Inflammatory macrophage treated with lipopolysaccharide for 1 hour (primary cell): ENCODE measurements at places on chromosomes 6 and 20.

DNA sequence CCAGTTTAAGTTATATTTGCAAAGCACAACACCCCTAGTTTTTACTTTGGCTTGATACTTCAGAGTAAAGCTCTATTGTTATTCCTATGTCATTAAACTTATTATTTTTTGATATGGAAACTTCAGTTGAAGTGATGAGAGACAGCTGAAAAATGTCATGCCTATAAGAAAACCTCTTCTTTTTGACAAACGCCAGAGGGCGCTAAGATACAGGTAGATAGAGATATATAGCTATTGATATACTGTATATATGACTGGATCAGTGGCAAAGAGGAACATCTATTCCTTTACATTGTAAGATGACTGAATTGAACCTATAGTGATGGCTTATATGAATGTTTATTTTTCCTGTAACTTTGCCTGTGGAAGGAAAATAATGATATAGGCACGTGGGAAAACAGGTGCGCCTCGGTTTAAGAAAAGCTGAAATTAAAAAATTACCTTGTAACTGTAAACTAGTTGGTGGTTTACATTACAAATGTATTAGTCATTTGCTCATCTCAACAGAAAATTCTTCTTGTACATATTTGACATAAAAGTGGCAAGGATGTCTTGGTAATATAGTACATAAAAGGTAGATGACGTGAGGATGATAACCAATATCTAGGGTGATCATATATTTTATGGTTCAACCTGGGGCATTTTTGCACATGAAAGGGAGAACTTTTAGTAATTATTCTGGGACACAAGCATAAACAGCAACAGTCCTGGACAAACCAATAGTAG, 74.1 kb downstream of the LAMA4 start:
- DNase-seq, result peak; percentile 67

GRCh38 chr6:24974182-24975171, 38.7 kb upstream of the RIPOR2 start:
- DNase-seq, result no peak

- no peak for DNase-seq
These were observed 21.1 kb downstream of the FOXA2 start for GRCh38 chr20:22563062-22563965.

DNA sequence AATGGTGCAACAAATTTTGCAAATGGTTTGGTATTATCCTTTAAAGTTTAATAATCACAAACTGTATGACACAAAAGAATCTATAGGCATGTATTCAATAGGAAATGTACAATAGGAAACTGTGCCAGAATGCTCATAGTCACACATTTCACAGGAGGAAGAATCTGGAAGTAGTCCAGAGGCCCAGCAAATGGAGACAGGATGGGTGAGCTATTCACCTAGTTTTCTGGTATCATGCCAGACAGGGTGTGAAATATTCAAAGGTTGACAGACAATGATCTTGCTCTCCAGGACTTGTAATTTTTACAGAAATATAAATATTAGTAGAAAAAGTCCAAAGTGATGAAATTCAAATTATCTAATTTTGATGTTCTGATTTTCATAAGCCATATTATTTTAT, 520.1 kb upstream of the IMPG1 start:
- no peak for DNase-seq

- peak; percentile 44 for DNase-seq
These were observed 1.7 kb upstream of the TMEM170B start for GRCh38 chr6:11535801-11536230.

DNA sequence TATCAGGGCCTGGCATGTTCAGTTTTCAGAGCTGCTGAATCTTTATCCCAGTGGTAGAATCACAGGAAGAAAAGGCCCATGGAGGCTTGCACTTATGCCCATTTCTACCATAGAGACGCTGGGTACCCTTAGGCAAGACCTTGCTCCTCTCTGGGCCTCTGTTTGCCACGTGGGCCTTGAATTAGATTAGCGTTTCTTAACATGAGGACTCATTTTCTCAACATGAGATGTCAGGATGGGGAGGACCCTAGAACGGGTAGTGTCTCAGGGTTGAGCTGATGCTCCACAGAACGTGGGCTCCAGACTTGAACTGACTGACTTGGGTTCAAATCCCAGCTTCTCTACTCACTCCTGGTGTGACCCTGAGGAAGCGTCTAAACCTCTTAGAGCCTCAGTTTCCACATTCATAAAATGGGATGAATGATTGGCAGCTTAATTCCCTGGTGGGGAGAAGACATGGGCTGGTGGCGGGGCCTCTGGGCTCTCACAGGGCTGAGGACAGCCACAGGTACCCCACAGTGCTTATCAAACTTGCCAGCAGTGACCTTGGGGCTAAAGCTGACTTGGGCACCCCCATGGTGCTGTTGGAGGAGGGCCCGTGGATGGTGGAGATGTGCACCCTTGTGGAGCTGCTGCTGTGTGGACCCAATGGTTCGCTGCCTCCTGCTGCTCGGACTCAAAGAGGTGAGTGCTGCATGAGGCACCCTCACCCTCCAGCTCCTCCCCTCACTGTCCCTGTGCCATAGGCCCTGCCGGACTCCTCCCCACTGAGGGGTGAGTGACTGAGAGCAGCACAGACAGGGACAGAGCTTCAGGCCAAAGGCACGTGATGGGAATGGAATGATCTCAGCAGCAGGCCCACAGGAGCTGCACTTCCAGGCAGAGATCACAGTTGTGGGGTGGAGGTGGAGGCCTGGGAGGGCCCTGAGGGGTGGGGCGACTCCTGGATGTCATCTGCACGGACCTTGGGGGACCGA, 28.2 kb downstream of the SUN5 start:
- no peak for DNase-seq

- DNase-seq, result no peak
These were observed 27.4 kb upstream of the CAP2 start for GRCh38 chr6:17365961-17366360.

GRCh38 chr6:108941281-108941680, 93.1 kb downstream of the ARMC2 start:
- DNase-seq, result no peak

GRCh38 chr6:96853083-96853482, 15.8 kb upstream of the GPR63 start:
- DNase-seq, result no peak

DNA sequence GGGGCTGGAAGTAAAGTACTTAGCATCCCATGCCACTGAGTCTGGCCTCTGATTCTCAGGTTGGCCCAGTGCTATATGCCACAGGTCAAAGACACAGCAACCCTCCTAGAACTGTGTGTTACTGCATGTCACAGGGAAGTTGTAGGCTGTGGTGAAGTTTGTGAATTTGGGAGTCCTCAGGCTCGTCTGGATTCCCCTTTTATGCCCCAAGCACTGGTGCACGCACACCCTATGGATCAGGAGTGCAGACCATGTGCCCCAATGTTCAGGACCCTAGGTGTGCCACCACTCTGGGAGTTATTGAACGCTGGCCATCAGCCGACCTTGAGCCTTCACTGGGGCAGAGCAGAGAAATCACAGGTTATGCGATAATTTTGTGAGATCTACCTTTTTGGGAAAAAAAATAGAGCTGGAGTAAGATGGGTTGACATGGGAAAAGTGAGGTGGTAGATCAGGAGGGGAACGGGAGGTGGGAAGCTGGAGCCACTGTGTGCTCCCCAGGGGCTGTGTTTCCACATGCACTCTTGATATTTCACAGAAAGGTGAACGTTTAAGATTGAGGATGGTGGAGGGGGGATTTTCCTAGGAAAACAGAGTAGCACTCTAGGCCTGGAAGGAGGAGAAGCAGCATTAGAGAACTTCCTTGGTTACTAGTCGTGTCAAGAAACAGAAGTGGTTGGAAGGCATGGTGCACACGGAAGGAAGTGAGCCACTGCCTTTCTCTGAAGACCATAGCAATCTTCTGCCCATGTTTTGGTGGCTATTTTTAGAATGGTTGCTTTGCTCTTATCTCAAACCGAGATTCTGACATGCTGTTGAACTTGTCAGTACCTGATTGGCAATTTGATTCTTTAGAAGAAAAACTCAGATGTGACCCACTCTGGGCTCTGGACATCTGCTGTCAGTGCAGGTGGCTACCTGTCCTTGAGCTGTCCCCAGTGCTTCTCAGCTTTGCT, 44.1 kb downstream of the DUSP22 start:
- DNase-seq, result peak; percentile 53

- DNase-seq, result no peak
These were observed 155.8 kb upstream of the AFDN start for GRCh38 chr6:167670938-167671338.

GRCh38 chr6:137307163-137307854, 88.1 kb upstream of the IFNGR1 start:
- peak; percentile 79 for DNase-seq

- DNase-seq, result no peak
These were observed 23.9 kb upstream of the NAA20 start for GRCh38 chr20:19992996-19993908.

DNA sequence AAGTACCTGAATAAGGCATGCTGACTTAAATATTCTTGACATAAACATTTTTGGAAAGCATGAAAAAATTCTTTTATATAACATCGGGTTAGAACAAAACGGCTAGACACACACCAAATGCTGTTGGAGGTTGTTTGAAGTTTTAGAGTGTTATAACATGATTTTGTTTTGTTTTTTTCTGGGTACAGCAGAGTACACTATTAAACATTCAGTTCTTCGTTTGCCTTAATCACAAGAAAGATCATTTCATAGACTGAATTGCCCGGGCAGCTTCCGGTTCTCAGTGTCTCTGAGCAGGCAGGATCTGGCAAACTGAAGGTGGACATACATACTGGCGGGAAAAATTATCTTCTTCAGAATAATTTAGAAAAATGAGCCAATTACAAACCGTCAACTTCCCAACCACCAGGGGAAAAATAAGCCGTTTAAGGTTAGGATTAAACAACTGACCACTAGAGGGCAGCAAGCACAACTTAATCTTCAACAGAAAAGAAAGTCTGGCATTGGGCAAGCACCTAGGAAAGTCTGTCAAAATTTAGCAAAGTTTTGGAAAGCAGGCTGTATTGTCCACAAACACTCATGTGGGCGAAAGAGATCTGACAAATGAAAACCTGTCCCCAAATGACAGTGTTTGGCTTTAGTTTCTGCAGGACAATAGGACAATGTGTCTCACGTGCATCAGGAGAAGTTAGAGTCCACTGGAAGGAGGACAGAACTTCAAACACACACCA, 15.0 kb downstream of the ZNF217 start:
- peak; percentile 100 for DNase-seq

DNA sequence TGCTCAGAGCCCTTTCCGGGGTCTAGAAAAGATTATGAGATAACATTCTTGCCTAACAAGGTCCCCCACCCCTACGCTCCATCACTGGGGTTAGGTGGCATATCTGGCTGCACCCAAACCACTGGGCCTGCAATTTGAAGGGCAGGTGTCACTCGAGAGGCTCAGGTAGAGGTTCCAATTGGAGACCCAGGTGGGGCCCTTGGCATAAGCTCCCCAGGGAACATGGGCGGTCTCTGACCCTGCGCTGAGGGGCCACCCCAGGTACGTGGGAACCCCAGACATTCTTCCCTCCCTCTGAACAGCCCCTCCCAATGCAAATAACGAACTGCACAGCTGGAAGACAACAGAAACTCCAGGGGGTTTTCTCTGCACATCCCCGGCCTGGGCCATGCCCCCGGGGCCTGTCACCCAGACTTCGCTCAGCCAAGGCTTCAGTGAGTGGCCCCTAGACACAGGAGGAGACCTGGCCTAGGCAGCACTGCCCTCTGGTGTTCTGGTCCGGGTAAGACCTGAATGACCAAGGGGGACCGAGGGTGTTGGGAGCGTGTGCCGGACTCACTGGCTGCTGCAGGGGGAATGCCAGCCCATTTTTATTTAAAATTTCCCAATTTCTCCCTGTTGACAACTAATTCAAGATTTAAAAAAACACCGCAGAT, 47.5 kb downstream of the DSTN start:
- peak; percentile 17 for DNase-seq

DNA sequence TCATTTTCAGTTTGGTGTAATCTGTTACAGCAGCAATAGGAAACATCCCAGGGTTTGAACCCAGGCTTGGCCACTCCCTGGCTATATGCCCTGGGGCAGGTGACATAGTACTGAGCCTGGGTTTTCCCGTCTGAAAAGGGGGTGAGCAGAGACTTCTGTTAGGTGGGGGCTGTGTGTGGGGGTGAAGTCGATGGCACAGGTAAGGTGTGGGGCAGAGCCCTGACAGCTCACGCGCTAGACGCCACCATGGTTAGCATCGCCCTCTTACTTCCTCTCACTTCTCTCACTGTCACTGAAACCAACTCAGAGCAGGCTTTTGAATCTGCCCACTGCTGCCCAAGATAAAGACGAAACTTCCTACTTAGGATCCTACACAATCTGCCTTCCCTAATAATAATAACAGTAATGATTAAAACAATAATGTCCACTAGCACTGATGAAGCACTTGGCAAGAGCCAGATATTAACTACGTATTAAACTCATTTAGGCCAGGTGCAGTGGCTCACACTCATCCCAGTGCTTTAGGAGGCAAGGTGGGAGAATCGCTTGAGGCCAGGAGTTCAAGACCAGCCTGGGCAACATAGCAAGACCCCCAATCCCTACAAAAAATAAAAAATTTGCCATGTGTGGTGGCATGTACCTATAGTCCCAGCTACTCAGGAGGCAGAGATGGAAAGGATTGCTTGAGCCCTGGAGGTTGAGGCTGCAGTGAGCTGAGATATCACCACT, 117.9 kb upstream of the PTPN1 start:
- peak; percentile 44 for DNase-seq

GRCh38 chr6:152404936-152405595, 232.1 kb downstream of the SYNE1 start:
- no peak for DNase-seq

GRCh38 chr6:113707194-113707593, 150.0 kb upstream of the MARCKS start:
- DNase-seq, result no peak

DNA sequence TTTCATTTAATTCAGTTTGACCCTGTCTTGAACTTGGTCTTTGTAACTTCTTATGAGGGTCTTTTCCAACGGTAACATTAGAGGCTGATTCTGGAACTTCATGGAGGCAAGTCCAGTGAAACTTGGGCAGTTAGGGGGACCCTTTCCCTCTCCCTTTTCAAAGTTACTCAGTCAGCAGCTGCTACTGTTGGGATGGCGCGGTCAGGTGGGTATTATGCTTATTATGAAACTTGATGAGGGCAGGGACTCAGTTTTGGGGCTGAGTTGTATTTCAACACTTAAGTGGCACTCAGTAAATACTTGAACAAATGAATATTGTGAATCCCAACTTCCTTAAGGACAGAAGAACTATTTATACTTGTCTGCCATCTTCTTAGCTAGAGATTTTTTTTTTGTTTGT, 20.8 kb downstream of the TOP1 start:
- no peak for DNase-seq

DNA sequence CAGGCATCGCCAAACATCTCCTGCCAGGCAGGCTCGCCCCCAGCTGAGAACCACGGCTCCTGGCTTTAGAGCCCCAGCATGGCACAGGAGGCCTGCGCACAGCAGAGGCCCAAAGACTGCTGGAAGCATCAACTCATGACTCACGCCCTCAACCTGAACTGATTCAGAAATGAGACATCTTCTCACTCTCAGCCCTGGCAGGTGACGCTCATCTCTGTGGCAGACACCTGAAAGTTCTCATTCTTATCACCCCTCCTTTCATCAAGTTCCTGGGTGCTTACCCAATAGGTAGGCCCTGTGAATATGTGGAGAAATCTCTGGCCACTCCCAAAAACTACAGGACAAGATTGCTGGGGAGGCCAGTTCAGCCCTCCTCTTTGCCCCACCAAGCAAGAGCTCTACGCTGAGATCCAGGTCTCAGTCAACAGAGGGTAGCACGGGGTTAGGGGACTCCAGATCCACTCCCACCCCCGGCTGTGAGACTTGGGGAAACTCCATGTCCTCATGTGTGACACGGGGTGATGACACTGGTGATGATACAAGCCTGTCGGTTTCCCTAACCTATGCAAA, 11.3 kb downstream of the NFATC2 start:
- DNase-seq, result peak; percentile 67
